ENCODE measurements at places on chromosomes 2 and 18.

DNA sequence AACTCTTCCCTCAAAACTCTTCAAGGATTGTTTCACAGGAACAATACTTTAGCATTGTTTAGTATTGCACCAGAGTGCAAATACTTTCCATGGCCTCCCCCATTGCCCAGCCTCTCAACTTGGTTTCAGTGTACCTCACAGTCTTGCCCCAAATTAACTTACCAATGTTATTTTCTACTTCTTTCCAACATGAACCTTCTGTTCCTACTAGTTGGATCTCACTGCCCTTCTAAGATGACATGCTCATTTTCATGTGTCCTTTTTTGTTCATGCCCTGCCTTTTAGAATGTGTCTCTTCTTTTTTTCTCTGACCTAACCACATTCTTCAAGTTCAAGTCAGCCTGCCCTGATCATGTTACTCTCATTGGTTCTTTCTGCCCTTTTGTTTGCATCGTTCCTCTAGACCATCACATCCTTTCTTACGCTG lies 4.1 kb downstream of the SPATS2L start:
- no peak overlapping the region for H3K27ac ChIP-seq
- DNase-seq: no peak
- peaks cover 3% of the 10 kb centered on the region for H3K27me3 ChIP-seq
- no peak overlapping the region for H3K4me3 ChIP-seq
- H3K36me3 ChIP-seq: peaks cover 5% of the 10 kb centered on the region
- peaks cover 32% of the 10 kb centered on the region for H3K4me1 ChIP-seq

- H3K27ac ChIP-seq: peak overlapping the region; percentile 100
- DNase-seq: peak; percentile 56
- peak overlapping the region; percentile 98 for H3K4me3 ChIP-seq
- H3K27me3 ChIP-seq: no peaks in the 10 kb centered on the region
- peaks cover 52% of the 10 kb centered on the region for H3K36me3 ChIP-seq
- peaks cover 51% of the 10 kb centered on the region for H3K4me1 ChIP-seq
These were observed 2.1 kb upstream of the PCBP1 start for GRCh38 chr2:70084973-70085710.

GRCh38 chr2:33131111-33131510 lies 184.4 kb downstream of the LTBP1 start:
- H3K36me3 ChIP-seq: no peaks in the 10 kb centered on the region
- DNase-seq: no peak
- no peaks in the 10 kb centered on the region for H3K4me1 ChIP-seq
- no peak overlapping the region for H3K4me3 ChIP-seq

- no peak overlapping the region for H3K4me3 ChIP-seq
- H3K27me3 ChIP-seq: no peaks in the 10 kb centered on the region
- no peaks in the 10 kb centered on the region for H3K36me3 ChIP-seq
- no peaks in the 10 kb centered on the region for H3K4me1 ChIP-seq
- no peak for DNase-seq
- no peak overlapping the region for H3K27ac ChIP-seq
These were observed 731.4 kb downstream of the TSN start for GRCh38 chr2:122486705-122487415.

GRCh38 chr2:46982351-46983064 lies 66.9 kb upstream of the MCFD2 start:
- peak overlapping the region; percentile 95 for H3K27ac ChIP-seq
- DNase-seq: no peak
- no peaks in the 10 kb centered on the region for H3K27me3 ChIP-seq
- peaks cover 95% of the 10 kb centered on the region for H3K4me1 ChIP-seq
- H3K4me3 ChIP-seq: no peak overlapping the region
- peaks cover 46% of the 10 kb centered on the region for H3K36me3 ChIP-seq

All from activated CD4-positive, alpha-beta T cell treated with anti-CD3 and anti-CD28 coated beads, Interleukin-2, amount 10 ng/mL, durations not matched to agents 7 days and 5 days (primary cell).